ENCODE measurements at places on chromosomes 6 and 20.

DNA sequence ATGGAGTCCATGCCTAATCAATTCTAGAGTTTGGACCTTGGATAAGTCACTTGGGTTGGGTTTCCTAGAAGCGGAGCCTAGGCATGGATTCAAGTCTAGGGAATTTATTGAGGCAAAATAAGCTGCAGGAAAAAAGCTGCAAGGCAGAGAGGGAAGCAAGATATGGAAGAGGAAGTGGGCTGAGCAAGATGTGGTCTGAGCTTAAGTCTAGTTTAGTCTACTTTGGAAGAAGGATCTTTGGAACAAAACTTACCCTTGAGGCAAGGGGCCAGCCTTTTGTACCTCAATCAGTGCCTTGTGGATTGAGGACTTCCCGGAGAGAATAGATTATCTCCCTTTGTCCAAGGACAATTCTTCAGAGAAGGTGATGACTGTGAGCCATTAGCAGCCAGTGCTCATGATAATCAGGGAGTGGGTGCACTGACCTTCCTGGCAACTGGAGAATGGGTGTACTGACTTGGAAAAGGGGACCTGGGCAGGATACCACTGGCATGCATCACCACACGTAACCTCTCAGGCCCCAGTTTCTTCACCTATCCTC, 10.9 kb downstream of the ZSCAN9 start:
- DNase-seq = no peak

DNA sequence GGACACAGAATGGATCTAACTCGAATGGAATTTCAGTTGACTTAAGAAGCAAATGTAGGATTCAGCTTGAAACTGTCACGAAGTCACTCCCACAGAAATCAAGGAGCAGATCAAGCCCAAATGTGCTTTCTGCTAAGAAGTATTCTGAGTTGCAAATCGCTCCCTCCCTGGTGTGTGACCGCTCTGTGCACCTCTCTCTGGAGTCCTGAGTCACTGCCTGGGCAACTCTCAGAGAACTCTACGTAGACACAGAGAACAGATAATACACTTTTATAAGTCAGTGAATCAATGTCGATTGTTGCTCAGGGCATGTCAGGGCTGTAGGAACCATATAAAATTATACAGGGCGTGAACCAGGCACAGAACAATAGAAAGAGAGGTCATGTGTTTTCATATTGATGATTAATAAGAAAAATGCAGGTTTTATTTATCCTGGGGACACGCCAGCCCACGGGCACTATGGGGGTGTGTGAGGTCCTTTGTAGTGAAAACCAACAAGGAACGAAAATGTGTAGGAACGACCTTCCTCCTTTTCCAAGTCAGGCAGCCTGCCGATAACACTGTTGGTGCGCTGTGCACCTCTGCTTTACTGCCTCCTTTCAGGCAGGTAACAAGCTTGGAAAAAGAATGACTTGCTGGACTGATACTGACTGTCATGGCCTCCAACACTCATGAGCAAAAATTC, 248.1 kb upstream of the FOXQ1 start:
- DNase-seq = no peak

- DNase-seq = no peak
Measured at GRCh38 chr6:56101141-56101553, 146.2 kb downstream of the COL21A1 start.

DNA sequence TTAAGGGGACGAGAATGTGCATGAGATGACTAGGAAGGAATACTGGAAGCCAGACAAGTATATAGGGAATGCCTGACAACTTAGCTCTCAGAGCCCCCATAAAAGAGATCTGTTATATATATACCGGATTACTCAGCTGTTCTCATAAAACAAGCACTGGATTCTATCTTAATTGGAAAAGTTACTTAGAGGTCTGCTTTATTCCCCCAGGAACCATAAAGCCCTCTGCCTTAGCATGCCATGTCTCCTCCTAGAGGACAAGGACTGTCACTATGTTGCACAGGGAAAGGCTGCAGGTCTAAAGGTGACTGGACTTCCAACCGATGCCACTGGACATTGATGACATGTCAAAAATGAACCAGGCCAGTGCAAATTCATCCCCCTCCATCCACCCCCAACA, 6.4 kb downstream of the EXOC2 start:
- no peak for DNase-seq

DNA sequence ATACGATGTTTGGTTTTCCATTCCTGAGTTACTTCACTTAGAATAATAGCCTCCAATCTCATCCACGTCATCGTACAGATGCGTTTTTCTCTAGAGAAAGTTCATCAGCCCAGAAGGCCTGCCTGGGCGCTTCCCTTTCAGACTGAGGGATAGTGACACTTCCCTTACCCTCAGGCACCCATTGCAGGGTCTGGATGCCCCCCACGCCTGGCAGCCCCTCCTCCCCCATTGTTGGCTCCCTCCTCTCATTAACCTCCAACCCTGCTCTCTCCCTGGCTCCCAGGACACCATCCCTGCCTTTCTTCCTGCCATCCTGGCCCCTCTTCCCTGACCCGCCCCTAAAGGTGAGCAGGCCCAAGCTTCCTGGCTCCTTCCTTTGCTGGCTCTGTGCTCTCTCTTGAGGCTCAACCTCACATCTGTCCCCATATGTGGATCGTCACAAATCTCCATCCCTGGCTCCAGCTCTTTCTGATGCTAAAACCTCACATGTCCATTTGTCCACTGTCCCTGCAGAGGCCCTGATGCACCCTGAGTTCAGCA, 145.2 kb downstream of the SYCP2 start:
- DNase-seq = no peak

- DNase-seq = no peak
Measured at GRCh38 chr6:26412228-26412627, 10.2 kb downstream of the BTN3A1 start.

GRCh38 chr6:2831392-2831791, 10.3 kb downstream of the SERPINB1 start:
- DNase-seq = no peak

DNA sequence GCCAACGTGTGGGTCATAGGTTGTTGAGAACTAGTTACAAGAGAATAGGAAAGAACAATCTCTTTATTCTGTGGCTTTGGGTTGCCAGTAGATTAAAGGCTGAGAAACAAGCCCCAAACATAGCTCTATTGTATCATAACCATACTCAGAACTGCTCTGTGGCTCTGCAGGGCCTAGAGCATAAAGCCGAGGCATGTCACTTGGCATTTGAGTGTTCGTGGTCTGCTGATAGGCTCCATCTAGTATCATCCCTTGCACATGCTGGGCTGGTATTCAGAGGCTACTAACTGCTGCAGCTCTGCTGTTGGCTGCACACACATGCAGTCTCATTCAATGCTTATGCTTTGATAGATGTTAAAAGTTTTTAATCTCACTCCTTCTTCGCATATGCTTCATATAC, 157.9 kb downstream of the OGFRL1 start:
- peak; percentile 53 for DNase-seq

DNA sequence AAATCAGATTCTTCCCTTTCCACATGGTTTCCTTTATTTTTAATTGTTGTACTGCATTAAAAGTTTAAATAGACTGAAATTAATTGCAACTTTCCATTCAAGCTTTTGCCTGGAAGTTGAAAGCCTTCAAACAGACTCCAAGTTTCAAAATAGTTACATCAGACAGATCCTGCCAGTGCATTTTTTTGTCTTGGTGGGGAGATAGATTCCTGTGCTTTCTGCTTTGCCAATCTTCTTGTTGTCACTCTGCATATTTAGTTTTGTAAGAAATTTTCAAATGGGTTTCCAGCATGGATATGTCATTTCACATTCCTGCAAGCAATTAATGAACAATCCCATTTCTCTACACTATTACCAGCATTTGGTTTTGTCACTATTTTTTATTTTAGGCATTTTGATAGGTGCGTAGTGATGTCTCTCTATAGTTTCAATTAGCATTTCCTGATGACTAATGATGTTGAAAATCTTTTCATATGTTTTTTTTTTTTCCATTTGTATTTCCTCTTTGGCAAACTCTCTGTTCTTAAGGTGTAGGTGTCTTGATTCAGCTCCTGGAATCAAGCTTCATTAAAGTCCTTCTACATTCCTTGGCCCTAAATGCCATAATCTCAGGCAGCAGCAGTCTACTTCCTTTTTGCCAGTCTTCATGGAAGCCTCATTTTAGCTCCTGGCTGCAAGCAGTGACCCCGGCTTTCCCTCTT, 40.5 kb downstream of the SCP2D1 start:
- DNase-seq = no peak

DNA sequence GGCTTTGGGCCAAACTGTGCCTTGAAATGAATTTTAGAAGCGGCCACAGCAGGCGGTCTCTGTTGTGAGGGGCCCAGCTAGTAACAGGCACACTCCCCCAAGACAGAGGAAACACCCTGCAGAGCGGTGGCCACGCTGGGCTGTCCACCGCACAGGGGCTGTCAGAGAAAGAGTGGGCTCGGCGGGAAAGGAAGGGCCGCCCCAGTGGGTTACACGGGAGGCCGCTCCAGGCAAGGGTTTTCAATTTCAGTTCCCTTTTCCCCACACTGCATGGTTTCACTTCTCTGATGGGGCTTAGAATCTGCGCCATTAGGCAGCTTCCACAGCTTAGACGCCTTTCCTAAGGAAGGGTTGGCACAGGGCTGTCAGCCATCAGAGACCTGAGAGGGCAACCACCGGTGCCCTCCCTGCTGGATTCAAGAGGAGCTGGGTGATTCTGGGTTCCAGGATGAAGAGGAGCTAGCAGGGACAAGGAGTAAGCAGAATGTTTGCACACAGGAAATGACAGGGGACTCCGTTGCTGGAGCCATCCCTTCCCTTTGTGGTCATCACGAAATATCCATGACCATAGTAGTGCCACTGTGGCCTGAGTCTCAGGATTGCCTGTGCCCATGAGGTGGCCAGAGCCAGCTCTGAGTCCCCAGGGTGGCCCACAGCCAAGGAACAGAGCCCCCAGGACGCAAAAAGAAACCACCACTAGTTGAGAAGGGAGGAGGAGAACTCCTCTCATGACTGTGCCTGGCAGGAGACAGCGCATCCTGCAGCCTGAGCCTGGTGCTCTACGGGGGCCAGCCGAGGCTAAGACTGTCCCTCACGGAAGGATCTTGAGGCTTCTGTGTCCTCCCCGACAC, 282.7 kb downstream of the NRN1 start:
- DNase-seq = peak; percentile 84

GRCh38 chr20:63330084-63330760, 30.9 kb downstream of the CHRNA4 start:
- no peak for DNase-seq

DNA sequence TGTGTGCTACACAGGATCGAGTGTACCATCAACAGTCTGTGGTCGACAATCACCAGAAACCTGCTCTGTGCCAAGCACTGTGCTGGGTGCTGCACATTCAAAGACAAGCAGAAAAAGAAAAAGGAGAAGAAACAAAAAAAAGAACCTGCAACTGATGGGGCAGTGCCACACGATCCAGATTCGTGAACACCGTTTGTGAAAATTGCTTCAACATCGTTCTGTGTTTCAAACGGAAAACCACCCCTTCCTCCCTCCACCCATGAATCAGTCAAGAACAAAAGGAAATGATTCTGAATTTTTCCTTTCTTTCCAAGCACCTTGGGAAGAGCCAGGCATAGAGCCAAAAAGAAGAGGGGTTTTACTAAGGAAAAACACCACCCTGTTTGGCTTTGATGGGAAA, 129.2 kb upstream of the ARID1B start:
- DNase-seq = no peak

GRCh38 chr6:156060013-156060412, 604.4 kb upstream of the NOX3 start:
- DNase-seq = no peak

DNA sequence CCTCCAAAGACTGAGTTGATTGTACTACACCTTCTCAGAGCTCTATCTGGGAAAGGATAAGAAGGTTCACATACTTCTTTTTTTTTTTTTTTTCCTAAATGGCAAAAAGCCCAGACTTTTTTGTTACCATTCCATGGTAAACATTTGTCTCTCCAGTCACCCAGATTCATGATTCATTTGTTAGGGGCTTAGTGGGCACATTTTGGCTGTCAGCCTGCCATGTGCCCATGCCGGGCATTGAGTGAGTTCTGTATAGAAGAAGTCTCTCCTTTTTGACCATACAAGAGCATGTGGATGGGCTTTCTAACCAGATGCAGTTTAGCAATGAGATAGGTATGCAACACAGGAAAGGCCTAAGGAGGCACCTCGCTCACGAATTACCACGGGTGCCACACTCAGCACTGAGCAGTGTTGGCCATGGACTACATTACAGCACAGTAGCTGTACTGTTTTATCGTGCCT, 447.5 kb upstream of the HSF2 start:
- DNase-seq = no peak

DNA sequence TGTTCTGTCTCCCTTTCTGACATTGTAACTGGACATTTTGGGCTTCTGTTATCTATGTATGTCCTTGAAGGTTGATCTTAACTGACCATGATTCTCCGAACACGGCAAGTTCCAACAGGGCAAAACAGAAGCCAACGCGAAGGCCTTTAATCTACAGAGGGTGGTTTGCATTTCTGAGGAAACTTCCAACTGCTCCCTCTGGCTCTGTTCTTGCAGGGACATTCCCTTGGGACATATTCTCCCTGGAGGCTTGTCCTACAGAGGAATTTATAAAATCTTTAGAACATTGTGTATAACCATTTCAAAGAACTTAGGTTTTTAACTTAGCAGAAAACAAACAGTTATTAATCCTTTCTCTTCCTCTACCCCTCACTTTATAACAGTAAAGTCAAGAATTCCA, 189.0 kb upstream of the CDYL start:
- DNase-seq = no peak

DNA sequence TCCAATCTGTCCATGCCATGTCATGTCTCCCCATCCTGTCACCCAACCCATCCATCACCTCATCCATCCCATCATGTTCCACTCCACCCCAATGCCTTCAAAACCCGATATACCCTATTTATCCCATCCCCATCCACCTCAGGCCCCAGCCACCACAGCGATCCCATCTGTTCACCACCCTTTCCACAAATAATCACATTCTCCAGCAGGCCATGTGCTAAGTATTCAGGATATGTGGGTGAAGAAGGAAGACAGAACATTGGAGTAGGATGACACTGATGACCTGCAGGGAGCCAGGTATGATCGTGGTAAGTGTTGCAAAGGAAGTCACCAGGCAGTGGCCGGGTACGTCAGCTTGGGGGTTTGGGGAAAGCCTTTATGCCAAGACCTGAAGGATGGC, 48.8 kb downstream of the NPEPL1 start:
- no peak for DNase-seq

DNA sequence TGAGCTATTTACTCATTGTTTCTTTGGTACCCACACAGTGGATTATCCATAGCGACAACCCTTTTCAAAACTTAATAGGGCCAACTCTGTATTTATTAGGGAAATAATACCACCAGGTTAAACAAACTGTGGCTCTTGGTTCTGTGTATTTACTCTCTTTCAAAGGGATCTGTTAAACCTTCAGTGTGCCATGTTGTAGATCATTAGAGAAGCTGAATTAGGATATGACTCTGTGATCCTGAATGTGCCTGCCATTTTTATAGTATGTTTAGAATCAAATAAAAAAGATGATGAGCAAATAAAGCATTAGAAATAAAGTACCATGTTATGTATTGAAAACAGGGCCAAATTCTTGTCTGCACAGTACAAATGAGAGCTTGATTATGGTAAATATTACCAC, 25.0 kb upstream of the SLC35D3 start:
- DNase-seq = no peak
